ENCODE measurements at places on chromosomes 11 and 22.

GRCh38 chr11:34027516-34028408 is 23.8 kb upstream of the CAPRIN1 start:
- DNase-seq: no peak

DNA sequence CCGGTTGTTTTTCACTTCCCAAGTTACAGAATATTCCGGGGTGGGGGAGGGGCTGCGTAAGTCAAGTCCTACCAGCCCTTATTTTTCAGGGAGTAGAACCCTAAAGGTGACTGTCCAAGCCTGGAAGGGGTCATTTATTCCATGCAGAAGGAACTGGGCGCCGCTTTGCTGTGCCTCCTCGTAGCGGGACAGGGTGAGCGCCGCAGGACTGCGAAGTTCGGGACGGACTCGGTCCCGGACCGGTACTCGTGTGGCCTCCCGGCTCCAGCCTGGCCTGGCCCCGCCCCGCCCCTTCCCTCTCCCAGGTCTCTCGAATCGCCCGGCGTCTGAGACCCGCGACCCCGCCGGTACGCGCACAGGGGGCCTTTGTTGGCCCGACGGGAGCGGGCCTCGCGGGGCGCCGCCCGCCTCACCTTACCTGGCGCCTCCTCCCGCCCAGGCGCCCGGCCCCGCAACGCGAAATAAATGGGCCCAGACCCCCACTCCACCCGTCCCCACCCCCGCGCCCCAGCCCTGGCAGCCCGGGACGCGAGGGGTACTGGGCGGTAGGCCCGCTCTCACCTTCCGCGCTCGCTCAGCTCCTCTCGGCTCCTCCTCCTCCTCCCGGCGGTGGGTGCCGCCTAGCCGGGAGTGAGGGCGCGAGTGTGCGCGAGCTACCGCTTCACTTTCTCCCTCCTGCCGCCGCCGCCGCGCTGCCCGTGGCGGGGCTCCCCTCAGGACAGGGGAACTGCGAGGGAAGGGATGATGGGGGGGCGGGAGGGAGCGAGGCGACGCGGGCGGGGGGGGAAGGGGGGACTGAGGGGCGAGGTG is 698 bp downstream of the PAK1 start:
- peak; percentile 44 for DNase-seq

GRCh38 chr11:26062660-26063059 is 269.3 kb upstream of the ANO3 start:
- peak; percentile 20 for DNase-seq

- no peak for DNase-seq
Observed at GRCh38 chr11:100806296-100806695, 119.2 kb downstream of the ARHGAP42 start.

DNA sequence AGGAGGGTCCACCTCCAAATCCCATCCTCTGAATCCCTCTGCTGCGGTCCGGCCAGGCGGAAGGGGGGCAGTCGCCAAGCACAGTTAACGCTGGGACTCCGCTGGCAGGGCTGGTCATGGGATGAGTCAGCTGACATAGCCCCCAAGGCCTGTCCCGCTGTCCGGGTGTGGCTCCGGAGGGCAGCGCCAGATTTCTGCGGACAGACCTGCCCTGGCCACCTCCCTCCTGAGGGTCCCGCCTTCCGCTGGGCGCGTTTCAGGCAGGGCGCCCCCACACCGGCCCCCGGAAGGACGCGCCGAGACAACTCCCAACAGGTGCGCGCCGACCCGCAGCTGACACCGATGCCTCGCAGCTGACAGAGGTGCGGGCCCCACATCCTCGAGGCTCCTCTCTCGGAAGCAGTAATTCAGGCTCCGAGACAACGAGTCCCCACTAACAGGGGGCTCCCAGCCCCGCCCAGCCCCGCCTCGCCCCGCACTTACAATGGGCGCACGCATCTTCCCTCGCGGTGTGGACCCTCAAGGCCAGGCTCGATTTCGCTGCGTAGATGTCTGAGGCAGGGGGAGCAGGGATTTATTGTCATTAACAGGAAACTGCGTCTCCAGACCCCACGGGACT is 607 bp downstream of the PLAAT3 start:
- peak; percentile 73 for DNase-seq

GRCh38 chr22:22932512-22932941 is 44.9 kb downstream of the IGLL5 start:
- DNase-seq: no peak

DNA sequence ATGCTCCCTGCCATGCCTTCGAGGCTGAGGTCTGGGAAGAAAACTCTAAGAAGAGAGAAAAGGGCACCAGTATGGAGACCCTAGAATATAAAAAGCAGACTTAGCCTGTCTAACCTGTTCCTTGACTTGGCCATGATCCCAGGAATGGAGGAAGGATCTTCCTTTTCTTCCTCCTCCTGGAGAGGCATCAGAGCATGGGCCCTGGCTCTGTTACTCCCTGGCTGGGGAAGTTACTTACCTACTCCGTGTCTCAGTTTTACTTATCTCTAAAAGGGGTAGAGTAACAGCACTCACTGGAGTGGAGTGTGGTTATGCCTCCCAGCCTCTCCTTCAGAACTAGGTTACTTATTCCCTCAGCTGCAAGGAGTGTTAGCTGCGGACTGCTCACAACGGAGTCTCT is 55.2 kb upstream of the PHF21A start:
- no peak for DNase-seq

DNA sequence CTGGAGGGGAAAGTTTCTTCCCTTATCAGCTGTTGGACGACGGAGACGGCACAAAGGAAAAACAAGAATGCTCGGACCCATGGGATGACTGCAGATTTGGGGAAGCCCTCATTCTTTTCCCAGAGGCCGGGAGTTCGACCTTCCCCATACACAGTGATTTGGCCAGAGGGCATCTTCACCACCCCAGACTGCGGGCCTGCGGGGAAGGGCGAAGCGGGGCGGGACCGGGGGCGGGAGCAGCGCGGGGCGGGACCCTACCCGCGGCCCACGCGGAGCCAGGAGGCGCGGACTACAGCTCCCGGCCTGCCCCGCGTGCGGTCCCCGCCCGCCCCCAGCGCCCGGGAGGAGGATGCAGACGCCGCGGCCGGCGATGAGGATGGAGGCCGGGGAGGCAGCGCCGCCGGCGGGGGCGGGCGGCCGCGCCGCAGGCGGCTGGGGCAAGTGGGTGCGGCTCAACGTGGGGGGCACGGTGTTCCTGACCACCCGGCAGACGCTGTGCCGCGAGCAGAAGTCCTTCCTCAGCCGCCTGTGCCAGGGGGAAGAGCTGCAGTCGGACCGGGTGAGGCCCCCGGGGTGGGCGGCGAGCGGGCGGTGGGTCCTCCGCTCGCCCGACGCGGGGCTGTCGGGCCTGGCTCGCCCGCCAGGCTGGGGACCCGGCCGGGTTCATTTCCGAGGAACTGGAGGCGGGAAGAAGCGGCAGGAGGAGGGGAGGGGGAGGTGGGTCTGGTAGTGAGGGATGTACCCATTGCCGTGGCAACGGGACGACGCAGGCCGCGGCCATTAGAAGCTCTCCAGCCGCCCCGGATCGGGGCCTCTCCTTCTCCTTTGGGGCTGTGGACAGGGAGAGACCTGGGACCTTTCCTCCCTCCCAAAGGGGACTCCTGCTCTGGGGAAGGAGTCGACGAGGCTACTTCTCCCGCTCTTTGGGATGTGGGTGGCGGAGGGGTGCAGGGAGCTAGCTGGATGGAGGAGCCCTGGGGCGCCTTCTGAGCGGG is at the start of gene KCTD17:
Gene KCTD17, plus strand, starts transcription at position 352 of the 995 bp plus-strand sequence. Its CDS starts 19 bp downstream, at position 371.
- DNase-seq: peak; percentile 88

DNA sequence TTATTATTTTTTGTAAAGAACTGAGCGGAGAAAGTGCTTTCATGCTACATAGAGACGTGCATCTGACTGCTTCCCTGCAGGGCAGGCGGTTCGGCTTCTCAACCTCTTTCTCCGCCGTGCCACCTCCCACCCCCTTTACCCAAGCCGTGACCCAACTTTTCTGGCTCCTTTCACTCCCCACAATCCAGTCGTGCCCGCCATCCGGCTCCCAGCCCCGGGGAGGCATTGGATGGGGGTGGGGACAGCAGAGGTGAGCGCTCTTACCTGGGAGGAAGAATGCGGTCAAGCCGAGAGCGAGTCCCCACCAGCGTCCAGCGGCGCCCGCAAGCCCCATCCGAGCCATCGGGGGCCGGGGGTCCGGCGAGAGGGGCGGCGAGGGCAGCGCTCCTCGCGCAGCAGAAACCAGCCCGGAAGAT is 781 bp downstream of the NECTIN1 start:
- no peak for DNase-seq

DNA sequence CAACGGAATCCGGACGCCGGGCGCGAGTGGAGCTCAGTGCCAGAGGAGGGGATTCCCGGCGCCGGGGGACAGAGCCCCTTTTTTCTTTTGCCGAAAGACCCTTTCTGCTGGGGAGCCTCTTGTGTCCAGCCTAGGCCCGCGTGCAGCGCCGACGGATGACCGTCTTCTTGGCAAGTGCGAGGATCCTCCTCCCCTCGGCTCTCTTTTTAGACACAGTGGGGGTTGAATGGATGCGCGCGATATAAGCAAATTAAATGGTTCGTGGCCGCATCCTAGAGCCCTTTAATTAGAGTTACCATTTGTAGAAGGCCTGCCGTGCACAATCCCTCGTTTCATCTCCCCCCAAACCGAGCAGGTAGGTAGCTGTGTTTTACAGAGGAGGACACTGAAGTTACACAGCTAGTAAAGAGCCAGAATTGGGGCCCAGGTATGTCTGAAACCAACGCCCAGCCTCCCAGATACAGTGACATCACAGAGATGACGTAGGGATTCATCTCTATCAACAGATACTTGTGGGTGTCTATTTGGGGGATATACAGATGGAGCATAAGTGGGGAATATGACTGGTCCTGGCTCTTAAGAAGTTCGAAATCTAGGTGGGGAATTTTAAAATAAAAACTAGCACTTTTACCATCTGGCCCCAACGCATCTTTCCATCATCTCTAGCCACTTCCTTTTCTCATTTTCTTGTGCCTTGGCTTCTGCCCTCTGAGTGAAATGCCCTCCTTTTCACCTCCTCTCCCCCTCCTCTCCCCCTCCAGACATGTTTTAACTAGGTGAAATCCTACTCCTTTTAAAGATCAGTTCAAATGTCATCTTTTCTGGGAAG is 875 bp downstream of the TCP11L1 start:
- DNase-seq: peak; percentile 62

DNA sequence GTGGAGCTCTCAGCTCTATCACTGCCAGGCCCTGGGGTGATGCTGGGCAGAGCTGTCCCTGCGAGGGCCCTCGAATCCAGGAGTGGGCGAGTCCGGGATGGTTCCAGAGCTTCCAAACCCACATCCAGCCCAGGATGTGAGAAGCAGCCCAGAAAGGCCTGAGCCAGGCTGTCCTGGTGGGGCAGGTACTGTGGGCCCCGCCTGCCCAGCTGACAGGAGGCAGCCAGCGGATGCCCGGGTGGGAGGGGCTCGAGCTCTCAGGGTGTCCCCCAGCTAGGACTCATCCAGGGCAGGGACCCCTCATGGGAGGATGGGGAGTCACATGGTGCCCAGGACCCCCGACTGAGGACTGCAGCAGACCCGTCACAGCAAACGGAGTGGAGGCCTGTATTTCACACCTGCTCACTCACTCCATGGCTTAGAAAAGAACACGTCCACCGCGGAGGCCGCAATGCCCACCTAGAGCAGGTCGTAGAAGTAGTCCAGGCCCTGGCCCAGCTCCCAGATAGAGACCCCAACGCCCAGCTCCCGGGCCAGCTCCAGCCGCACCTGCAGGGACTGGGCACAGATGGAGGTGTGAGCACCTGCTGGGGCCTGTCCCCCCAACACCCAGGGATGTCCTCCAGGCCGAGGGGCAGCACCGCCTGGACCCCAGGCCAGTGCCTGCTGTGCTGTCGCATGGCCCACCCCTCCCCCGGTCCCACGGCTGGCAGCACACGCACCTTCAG is 26.9 kb downstream of the TSPAN4 start:
- DNase-seq: no peak

DNA sequence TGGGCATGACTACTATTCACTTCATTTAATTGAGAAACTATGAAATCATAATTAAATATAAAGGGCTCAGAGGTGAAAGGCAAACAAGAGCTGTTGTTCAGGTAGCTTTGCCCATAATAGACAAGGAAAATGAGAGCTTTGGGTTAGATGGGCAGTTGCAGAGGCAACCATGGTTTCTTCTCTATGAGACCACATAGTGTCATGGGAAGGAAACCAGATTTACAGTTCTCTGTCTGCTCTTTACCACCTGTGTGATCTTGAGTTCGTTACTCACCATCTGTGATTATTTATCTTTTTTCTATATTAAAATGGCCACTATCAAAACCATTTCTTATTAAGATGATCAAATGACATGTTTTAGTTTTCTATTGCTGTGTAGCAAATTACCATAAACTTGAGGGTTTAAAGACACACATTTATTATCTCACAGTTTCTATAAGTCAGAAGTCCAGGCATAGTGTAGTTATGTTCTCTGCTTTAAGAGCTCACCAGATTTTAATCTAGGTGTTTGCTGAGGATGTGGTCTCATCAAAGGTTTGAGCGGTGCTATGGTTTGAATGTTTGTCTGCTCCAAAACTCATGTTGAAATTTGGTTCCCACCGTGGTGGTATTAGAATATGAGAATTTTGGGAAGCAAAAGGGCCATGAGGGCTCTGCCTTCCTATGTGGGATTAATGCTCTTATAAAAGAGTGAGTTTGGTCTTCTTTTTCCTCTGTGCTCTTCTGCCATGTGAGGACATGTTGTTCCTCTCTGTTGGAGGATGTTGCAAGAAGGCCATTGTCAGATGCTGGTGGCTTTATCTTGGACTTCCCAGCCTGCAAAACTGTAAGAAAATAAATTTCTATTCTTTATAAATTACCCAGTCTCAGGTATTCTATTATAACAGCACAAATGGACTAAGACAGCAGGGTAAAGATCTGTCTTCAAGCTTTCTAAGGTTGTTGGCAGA is 38.2 kb downstream of the OR2AG2 start:
- no peak for DNase-seq

- no peak for DNase-seq
Observed at GRCh38 chr11:47137476-47137875, 39.2 kb downstream of the ARFGAP2 start.

DNA sequence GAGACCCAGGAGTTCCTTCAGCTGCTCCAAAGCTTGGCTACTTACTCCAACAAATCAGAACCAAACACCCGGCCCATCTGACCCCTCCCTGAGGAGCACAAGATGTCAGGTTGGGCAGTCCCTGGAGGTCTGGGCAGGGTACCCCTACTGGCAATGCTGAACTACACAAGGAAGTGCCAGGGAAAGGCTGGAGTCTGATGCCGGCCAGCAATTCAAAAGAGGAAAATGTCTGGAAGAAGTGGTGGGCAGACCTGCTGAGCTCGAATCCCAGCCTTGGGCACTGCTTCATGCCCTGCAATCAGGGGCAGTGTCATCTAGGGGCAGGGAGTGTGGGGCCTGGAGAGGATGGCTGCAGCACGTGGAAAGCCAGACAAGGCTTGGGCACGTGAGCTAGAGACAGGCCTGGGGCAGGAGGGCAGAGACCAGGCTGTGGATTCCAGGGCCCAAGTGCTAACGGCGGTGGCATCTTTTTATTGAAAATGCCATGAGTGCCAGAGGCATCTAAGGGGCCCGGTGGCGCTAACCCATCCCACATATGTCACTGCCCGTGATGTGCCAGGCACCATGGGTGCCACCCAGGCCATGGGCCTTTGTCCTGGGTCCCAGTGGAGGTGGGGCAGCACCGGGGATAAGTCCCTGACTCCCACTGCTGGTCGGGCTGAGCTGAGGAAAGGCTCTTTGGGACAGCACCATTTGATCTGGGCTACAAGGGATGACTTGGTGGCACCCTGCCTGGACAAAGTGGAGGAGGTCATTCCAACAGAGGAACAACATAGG is 97.9 kb upstream of the PITPNB start:
- DNase-seq: no peak

All from muscle of leg (tissue), 16 donors.